Stimulated activated CD8-positive, alpha-beta memory T cell treated with anti-CD3 and anti-CD28 coated beads, Interleukin-4, amount 100 ng/mL, for 48 hours (primary cell): ENCODE measurements at places on chromosomes 3 and 15.

DNA sequence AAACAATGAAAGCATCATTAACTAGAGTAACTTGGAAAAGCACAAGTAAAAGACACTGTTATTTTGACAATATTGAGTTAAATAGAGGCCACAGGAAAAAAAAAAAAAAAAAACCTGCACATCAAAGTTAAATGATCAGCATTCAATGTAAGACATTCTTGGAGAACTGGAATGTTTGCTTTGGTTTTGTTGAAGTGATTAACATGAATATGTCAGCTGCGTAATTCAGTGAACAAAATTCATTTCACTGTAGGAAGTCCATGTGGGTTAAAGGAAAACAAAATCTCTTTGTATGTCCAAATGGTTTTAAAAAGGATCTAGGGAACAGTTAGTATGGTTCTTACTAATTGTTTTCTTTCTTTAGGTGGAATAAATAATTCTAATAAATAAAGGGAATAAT is 252.8 kb upstream of the CNTN6 start:
- DNase-seq = no peak

- DNase-seq = no peak
Measured at GRCh38 chr3:47000198-47000815, 20.8 kb downstream of the NBEAL2 start.

DNA sequence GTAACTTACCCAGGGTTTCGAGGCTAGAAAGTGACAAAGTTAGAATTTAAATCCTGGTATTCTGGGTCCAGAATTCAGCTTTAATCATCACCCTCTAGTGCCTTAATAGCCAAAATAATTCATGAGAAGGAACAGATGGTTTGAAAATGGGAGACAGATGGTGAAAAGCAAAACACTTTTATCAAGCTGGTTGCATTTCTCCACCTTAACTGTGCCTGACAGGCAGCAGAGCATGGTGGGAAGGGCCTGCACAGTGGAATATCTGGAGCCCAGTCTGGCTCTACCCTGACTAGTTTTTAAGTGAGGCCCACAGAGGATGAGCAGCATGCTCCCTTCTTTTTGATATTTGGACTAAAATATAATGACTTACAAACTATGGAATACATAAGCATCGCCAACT is 35.6 kb upstream of the RASGRP1 start:
- DNase-seq = no peak

DNA sequence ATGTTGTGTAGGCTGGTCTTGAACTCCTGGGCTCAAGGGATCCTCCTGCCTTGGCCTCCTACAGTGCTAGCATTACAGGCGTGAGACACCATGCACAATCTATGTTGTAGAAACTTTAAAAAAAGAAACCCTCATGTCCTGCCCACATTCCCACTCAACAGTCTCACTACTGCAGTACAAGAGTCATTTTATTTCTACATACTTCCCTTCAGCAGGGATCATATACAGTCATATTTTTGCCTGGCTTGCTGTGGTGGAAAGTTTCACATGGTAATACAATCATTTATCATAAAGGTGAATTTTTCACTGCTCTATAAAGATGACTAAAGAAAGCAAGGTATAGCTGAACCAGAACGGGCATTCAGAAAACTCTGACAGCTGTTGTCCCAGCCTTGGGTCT is 53.8 kb upstream of the PIK3CB start:
- DNase-seq = no peak

DNA sequence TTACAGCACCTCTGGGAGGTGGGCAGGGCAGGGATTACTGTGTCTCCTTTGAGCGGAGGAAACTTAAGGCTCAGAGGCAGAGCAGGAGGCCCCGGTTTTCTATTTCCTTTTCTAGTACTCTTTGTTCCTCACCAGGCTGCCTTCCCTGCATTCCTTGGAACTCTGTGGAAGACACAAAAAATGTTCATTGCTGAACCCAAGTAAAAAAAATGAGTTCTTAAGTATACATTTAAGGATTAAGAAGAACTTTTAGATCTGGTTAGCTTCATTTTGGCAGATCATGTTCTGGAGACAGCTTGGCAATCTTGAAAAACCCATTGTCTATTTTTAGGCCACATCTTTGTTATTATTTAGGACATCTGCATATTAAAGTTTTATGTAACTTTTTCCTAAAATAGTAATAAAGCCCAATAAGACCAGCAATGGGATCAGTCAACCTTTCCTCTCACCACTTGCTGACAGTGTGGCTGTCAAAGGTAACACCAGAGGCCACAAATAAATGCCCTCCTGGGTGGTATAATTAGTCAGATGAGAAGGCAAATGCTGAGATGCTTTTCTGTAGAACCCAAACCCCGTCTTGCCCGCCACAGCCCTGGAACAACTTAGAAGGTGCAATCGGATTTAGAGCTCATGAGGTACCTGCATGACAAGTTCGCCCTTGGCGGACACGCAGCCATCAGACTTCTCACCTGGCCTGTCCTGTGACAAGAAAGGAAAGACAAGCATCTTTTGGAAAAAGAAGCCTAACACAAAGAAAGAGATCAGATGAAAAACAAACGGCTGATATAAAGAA is 97.2 kb downstream of the DGKG start:
- DNase-seq = no peak
